Posterior cingulate gyrus (tissue), 11 donors: ENCODE measurements at places on chromosomes 2 and 18.

DNA sequence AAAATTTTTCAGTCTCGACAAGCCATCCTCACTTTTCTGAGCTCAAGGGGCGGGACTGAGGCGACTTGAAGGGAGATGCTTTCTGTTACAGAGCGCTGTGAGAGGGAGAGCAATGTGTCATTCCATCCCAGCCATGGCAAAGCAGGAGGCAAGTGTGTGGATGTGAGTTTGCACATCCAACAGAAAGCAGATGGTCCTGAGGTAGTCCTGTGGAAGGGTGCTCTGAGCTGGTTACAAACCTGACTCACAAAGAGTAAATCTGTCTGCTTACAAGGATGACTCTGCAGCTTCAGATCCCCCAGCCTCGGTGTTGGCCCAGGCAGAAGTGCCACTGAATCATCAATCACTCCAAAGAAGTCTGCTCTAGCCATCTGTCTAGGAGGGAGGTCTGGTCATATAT, 482.0 kb upstream of the DCC start:
- no peak for DNase-seq

DNA sequence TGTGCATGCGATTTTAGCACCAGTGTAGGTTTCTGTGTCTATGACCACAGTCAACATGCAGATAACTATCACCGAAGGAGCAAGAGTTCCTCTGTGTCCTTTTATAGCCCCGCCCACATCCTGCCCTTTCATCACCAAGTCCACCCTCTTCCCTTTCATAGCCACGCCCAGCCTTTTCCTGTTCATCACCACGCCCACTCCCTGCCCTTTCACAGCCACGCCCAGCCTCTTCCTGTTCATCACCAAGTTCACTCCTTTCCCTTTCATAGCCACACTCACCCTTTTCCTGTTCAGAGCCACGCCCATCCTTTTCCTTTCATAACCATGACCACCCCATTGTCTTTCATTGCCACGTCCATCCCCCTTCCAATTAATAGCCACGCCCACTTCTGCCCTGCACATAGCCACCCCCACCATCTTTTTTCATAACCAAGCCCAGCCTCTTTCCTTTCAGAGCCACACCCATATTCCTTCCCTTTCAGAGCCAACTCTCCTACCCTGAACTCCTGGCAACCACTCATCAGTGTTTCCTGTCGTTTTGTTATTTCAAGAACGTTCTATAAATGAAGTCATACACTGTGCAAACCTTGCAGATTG, 273.9 kb downstream of the MYT1L start:
- no peak for DNase-seq

- DNase-seq = peak; percentile 89
Observed at GRCh38 chr2:9422321-9423099, 818 bp downstream of the ITGB1BP1 start.

GRCh38 chr18:79515944-79516351, 120.2 kb downstream of the NFATC1 start:
- peak; percentile 68 for DNase-seq

- no peak for DNase-seq
Observed at GRCh38 chr18:51525453-51526225, 328.2 kb upstream of the MEX3C start.

- DNase-seq = no peak
Observed at GRCh38 chr2:3079959-3080948, 297.4 kb downstream of the EIPR1 start.

DNA sequence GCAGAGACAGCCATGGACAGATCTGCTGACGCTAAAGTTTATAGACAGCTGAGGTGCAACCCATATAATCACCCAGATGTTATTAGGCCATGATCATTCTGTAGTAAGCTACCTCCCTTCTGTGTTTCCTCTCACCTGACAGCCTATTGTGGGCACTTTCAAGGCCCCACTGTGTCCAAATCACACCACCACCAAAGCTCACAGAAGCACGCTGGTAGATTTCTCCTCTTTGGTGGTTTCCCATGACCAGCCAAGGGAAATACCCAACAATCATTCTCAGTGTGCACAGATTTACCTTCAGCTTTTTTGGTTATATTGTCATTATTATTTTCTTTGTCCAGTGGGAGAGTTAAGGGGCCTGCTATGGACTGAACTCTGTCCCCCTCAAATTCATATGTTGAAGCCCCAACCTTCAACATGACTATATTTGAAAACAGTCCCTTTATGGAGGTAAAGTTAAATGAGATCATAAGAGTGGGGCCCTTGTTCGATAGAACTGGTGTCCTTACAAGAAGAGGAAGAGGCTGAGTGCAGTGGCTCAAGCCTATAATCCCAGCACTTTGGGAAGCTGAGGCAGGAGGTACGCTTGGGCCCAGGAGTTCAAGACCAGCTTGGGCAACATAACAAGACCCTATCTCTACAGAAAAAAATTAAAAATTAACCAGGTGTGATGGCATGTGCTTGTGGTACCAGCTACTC, 74.0 kb upstream of the MSH6 start:
- DNase-seq = no peak

- DNase-seq = no peak
Observed at GRCh38 chr2:14909795-14910194, 277.3 kb downstream of the LRATD1 start.

DNA sequence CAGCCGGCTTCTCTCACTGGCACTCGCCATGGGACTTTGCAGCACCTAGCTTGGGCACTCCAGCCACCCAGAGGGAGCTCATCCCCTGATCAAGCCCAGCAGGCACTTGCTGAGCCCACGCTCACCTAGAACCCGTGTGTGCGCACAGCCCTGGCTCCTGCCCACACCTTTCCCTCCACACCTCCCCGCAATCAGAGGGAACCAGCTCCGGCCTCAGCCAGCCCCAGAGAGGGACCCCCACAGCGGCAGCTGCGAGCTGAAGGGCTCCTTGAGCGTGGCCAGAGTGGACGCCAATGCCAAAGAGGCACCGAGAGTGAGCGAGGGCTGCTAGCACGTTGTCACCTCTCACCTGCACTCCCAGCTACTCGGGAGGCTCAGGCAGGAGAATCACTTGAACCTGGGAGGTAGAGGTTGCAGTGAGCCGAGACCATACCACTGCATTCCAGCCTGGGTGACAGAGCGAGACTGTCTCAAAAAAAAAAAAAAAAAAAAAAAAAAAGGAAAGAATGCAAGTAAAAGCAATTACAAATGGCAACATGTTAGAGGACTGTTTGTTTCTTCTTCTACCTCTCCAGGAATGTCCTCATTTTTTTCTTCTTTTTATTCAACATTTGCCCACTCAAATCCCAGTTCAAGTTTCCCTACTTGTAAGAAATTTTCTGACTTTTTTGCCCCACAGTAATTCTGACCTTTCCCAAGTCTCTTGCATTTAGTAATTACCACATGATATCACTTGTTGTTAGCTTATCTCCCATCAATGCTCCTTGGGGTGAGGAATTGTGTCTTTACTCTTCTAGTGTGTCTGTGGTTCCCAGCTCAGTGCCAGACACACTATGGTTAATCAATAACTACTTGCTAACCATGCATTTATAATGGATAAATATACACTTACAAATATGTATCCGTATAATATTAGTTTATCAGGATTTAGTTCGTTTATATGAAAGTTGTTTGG, 40.6 kb upstream of the ST3GAL5 start:
- DNase-seq = no peak

DNA sequence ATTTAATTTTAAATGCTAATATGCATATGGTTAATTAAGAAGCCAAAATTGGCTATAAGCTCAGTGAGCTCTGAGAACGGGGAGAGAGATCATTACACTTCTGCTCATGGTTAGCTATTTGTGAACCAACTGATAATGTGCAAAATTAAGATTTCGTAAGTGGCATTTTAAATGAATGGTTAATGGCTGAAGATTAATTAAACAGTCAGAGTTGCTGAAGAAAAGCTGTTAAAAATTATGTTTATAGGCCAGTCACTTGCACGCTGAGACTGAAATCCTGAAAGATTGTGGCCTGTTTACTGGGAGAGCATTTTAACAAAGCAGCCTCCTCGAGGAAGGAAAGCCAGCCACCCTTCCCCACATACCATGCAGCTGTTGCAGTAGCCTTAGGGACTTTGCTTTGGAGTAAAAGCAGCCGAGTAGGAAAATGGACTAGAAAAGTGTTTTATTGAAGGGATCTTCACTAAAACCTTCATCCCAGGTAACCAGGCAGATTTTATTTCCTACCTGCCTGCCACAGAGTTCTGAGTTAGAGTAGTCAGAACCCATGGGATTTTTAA, 218.8 kb upstream of the NRP2 start:
- DNase-seq = no peak

DNA sequence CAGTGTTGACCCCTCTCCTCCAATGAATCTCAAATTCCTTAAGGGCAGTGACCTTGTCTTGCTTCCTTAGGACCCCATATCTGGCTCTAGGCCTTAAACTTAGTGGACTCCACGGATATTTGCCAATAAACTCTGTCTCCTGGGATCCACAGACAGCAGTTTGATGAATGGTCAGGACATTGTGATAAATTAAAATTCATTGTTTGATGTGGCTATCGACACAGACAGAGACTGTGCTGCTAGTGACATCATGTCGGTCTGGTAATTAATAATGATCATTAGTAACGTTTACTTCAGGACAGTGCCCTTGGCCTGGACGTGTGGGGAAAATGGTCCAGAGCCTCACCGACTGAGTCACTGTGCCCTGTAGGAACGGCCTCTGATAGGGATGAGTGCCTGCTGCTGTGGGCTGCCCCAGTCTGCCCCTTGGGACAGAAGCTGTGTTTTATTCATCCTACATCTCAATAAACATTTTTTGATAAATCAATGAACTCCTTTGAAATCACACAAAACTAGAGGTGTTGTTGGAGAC, 5.2 kb upstream of the SLC35F6 start:
- DNase-seq = no peak

- DNase-seq = no peak
Observed at GRCh38 chr18:24114924-24115549, 23.8 kb upstream of the CABYR start.

DNA sequence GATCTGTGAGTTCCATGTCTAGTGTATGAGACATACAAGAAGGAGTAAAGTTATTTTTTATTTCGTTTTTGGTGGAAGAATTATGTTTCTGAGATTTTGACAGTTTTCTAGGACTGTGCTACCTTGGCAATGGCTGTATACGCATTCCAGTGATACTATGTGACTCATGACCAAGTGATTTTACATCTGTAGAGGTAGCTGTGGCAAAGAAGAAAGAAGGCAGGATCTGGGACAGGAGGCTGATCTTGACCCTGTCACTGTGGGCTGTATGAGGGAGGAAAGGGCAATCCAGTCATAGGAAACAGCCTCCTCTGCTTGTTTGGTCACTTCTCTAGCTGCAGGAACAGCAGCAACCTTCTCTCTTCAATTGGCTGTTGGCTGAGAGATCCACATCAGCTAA, 44.0 kb upstream of the PDCL3 start:
- no peak for DNase-seq

DNA sequence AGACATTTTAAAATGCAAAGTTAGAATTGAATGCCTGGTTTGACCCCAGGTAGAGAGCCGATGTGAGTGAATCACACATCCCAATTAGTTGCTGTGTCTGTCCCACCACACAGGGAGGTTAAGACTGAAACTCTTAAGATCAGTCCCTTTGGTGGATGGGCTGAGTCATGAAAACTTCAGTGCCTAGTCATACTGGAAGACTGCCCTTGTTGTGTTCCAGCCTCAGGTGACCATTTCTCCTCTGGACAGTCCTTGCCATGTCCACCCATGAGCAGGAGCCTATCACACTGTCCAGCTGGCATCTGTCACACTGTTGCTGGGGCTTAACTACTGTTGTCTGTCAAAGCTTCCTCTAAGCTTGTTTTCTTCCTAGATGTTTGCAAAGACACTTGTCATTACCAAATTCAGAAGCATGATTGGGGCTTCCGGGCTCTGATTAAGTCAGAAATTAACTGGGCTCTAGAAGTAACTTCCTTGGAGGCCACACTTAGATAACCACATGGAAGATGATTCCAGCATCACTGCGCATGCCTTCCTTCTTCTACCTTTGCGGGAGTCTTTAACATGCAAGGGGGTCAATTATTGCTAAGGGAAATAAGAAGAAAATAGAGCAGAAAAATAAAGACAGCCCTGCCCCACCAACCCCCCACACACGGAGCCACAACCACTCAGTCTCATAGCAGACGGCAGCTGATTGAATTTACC, 21.3 kb downstream of the CYRIA start:
- no peak for DNase-seq

DNA sequence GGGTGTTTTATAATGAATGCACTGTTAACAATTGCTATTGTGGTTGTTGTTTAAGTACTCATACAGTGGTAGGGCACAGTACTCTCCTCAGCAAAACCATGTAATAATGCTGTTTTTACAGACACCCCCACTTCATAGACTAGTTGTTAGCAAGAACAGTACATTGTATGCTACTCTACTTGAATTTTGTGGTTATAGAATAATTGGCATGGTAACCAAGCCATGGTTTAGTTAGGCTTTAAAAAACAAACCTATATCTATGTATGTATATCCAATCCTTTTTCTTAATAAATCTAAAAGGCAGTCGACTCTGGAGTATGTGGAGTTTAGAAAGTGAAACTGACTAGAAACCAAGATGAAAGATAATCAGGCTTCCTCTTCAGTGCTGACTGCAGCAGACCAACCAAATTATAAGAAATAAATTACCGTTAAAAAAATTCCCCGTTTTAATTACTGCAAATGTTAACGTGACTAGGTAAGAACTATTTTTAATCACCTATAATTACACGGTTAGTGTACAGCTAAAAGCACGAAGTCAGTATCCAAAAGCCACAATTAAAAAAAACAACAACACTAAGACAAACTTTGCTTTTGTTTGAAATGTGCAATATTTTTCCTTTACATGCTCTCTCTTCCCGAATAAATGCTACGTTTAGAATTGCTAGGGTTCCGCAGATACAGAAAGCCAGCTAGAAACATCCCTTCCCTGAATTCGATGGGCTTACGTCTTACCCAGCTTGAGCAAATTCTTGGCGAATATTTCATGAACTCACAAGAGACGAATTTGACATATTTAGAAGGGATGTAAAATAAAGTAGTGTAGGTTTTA, 113.3 kb upstream of the SERTAD2 start:
- no peak for DNase-seq

GRCh38 chr2:8234757-8235374, 447.0 kb upstream of the ID2 start:
- no peak for DNase-seq
